ENCODE measurements at places on chromosomes 7 and 10. TPM values are rescaled to one million over a fixed set of nuclear protein-coding genes. Genes with fewer than 3 reads are reported as not detected.

Gene PAX4
- not detected for total RNA-seq

Gene PNLIPRP2
- total RNA-seq, result not detected

Gene CCL26
- total RNA-seq, result not detected

Gene LIPJ
- total RNA-seq, result 0.47 TPM

Gene UBTD1
- 9.1 TPM for total RNA-seq

Gene BEND7
- 40.7 TPM for total RNA-seq

Gene RHOBTB1
- total RNA-seq, result 50.3 TPM

Gene ACSL5
- total RNA-seq, result 0.41 TPM

Gene PRSS2
- total RNA-seq, result not detected

Gene CREB3L2
- total RNA-seq, result 80.4 TPM

Gene OIT3
- total RNA-seq, result 0.72 TPM

Measured in mesothelial cell of epicardium (in vitro differentiated cells).